ENCODE measurements at places on chromosomes 7 and 10.

GRCh38 chr7:133207687-133208086 is 45.2 kb upstream of the EXOC4 start:
- DNase-seq: no peak

GRCh38 chr7:139995017-139995915 is 67.5 kb downstream of the PARP12 start:
- no peak for DNase-seq

- DNase-seq: no peak
Observed at GRCh38 chr7:149196705-149197171, 1.4 kb downstream of the ZNF282 start.

GRCh38 chr10:97827702-97828291 is 21.8 kb upstream of the GOLGA7B start:
- no peak for DNase-seq

- DNase-seq: no peak
Observed at GRCh38 chr7:130890176-130891020, 156.4 kb upstream of the KLF14 start.

- DNase-seq: no peak
Observed at GRCh38 chr7:14047709-14048399, 58.4 kb upstream of the ETV1 start.

- no peak for DNase-seq
Observed at GRCh38 chr7:36455646-36456045, 66.0 kb downstream of the ANLN start.

DNA sequence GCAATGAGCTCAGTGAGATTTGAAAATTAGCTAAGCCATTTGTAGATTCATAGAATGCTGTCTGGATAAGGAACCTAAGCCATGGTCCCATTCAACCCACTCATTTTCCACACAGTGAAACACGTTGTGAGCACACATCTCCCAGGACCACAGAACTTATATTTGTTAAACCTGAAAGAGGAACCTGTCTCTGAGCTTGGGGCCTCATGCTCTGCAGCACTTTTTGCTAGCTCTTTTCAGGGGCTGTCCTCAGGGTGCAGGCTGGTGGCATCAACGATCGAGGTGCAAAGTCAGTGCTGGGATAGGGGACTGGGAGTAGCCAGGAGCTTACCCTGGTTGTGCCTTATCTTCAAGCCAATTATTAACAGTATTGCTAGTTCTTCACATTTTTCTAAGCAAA is 11.9 kb downstream of the HECW1 start:
- no peak for DNase-seq

GRCh38 chr10:5731559-5731958 is 46.9 kb downstream of the TASOR2 start:
- DNase-seq: no peak

- DNase-seq: no peak
Observed at GRCh38 chr7:138345567-138345966, 114.5 kb upstream of the TRIM24 start.

- peak; percentile 49 for DNase-seq
Observed at GRCh38 chr10:80464557-80465450, 10.7 kb downstream of the TSPAN14 start.

DNA sequence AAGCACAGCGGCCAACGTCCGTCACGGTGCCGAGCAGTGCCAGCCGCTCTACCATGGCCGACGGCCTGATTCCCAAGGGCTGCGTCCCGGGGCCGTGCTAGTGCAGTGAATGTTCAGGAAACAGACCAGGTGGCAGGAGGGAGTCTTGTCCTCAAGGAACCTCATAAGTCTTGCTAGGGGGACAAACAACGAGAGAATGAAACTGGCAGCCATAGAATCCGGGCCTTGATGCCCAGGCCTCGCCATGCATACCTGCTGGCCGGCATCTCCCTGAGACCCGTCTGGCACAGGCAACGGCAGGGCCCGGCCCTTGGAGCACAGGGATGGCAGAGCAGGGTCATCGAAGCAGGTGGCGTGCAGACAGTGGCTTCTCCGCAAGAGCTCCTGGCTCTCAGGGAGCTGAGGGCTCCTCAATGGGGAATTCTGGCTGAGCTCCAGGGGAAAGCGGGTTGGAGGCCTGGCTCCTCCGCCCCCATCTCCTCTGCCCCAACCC is 58.8 kb downstream of the DIP2C start:
- no peak for DNase-seq

- DNase-seq: no peak
Observed at GRCh38 chr10:15737656-15738055, 17.9 kb upstream of the ITGA8 start.

- no peak for DNase-seq
Observed at GRCh38 chr7:123681561-123681960, 25.9 kb downstream of the LMOD2 start.

- DNase-seq: no peak
Observed at GRCh38 chr7:74141705-74142104, 32.5 kb upstream of the EIF4H start.

Measured in DMS 273 treated with DMSO at 0.1 percent for 48 hours (cell line).